ENCODE measurements at places on chromosomes 12 and 14.
A peak's percentile ranks its signal among the peaks of the same experiment; 100 is the strongest.

GRCh38 chr14:64265222-64265621, 28.9 kb downstream of the ESR2 start:
- DNase-seq, result peak; percentile 6

GRCh38 chr12:108424026-108424425, 84.9 kb upstream of the CMKLR1 start:
- DNase-seq, result no peak

DNA sequence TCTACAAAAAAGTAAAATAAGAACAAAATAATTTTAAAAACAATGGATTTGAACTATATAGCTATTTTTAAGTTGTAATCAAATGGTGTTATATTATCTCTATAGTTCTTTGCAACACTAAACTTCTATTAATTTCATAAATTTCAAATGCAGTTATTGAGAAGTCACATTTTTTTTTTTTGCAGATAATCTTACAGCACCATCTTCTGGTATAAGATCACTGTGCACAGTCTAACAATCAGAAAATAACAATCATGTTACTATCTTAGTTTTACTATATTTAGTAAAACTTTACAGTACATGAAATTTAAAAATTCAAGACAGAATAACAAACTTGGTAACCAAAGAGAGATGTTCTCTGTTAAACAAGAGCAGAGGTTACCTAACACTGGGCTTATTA, 40.6 kb downstream of the GXYLT1 start:
- no peak for DNase-seq

DNA sequence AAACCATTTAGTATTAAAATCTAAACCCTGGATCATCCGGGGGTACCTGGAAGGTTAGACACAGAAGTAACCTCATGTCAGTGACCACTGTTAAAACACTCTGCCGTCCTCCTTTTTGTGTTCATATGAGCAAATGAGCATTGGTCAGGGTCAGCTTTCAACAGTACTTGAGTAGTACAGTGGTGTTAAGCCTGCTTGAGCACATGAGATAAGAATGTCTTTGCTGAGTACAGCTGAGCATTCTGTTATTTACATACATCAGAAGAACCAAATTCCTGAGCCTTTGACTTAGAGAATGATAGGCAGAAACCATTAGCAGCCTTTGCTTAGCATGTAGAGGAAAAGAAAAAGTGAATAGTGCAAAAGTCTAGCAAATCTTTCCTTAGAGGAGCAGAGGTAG, 38.6 kb upstream of the LRTM2 start:
- DNase-seq, result no peak

DNA sequence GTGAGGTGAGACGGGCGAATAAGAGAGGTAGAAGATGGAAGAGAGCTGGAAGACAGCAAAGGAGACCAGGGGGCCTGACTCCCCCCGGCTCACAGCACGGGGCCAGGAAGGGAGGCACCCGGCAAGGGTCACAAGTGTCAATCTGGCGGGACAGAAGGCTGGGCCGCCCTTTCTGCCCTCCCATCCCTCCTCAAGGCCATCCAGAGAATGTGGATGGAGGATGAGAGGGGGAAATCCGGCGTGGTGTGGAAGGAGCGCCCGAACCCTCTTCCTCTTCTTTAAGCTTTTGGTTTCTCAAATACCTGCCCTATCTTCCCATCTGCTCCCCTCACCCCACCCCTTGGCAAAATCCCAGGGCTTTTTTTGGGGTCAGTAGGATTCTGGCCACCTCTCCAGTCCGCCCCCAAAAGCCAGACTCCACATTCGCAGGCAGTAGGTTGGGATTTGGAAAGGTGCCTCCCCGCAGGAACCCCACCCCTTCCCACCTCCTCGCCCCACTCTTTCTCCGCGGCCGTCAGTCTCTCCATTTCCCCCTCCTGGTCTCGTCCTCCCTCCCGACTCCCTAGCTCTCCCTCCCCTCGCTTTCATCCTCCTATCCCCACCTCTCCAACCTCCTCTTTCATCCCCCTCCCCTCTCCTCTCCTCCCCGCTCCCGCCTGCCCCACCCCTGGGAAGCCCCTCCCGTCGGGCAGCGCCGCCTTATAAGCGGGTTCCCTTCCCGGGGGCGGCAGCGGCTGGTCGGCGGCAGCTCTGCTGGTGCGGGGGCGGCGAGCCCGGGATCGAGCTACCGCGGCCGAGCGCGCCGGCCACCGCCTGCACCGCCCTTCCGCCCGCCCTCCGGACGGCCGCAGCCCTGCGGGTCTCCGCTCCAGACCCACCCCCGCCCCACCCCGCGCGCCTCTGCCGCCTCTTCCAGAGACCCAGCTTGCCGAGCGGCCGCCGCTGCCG, at the start of gene PTMS:
PTMS (plus strand) TSS at position 730 of the 948 bp plus-strand sequence. CDS start 343 bp downstream, outside the sequence.
- DNase-seq, result peak; percentile 60

GRCh38 chr14:22819151-22819988, 4.1 kb upstream of the SLC7A7 start:
- peak; percentile 50 for DNase-seq

Measured in suppressor macrophage treated with lipopolysaccharide for 1 hour (primary cell).